ENCODE measurements at places on chromosomes 12 and 14.

DNA sequence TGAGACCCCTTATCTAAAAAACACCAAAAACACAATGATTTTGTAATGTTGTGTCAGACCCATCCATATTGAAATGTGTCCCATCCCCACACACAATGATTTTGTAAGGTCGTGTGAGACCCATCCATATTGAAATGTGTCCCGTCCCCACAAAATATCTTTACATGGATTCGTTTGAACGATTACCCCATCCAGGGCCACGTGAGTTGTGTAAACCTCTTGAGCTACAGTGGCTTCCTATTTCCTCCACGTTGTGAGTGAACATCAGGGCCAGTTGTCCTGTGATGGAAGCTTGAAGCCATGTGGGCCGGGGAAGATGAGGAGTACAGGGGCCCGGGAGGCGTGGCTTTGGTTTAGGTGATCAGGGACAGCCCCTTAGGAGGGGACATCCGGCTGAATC, 27.0 kb upstream of the ULK1 start:
- DNase-seq, result no peak

DNA sequence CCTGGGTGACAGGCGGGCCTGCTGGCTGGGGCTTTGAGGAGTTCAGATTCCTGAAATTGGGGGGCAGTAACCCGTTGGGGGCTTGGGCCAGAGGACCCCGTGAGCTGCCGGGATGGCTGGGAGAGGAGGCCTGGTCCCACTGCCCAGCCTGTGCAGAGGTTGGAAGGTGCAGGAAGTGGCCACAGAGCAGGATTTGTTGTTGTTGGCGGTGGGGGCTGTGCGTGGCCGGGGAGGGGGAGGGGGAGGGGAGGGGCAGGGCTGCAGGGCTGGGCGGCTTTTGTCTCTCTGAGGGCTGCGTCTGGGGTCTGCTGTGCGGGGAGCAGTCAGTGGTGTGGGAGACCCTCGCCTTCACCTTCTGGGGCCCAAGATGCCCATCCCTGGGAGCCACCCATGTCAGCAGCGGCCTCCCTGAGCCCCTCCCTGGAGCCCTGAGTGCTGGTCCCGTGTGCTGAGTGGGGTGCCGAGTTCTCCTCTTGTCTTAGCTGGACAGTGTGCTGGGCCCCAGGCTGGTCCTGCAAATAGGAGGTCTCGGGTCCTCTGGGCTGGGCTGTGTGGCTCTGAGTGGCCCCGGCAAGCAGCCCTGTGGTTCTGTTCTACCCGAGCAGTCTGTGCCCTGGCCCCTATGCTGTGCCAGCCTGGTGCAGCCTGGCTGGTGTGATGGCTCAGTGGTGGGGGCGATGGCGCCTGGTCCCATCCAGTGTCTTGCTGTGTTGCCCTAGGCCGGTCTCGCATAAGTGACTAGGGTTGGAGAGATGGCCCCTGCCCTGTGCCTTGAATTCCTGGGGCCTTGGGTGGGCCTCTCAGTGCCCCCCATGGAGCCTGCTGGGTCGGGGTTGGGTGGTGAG, 10.3 kb downstream of the KIF26A start:
- no peak for DNase-seq

- DNase-seq, result peak; percentile 67
Observed at GRCh38 chr14:25833341-25834126, 764.3 kb downstream of the NOVA1 start.

DNA sequence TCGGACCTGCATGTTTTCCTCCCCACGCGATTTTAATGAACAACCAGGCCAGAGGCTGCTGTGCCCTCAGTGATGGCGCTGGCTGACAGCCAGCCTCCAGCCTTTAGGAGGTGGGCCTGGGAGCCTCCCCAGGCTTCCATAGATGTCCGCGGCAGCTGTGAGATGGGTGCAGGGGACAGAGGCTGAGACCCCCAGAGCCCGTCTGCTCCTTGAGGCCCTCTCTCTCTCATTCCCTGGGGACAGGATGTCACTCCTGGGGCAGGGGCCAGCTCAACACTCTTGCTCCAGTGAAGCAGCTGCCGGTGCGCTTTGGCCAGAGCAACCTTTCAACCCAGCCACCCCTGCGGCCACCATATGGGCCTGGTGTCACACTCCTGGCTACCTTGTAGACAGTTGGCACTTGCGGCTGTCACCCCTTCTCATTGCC, 24.8 kb downstream of the MVK start:
- no peak for DNase-seq

DNA sequence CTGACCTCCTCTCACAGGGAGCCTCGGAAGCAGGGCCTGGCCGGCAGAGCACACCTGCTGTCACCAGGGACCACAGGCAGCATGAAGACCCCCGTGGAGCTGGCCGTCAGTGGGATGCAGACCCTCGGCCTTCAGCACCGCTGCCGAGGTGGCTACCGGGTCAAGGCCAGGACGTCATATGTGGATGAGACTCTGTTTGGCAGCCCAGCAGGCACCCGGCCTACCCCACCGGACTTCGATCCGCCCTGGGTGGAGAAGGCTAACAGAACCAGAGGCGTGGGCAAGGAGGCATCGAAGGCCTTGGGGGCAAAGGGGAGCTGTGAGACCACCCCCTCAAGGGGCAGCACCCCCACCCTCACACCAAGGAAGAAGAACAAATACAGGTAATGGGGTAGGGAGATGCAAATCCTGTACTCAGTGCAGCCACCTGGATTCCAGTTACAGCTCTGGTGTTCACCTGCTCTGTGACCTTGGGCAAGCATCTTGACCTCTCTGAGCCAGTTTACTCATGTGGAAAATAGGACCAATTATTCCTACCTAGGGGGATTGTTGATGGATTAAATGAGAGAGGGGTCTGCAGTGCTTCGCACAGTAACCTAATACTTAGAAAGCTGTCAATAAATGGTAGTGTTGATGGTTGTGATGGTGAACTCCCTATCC, 1.3 kb downstream of the RITA1 start:
- no peak for DNase-seq

DNA sequence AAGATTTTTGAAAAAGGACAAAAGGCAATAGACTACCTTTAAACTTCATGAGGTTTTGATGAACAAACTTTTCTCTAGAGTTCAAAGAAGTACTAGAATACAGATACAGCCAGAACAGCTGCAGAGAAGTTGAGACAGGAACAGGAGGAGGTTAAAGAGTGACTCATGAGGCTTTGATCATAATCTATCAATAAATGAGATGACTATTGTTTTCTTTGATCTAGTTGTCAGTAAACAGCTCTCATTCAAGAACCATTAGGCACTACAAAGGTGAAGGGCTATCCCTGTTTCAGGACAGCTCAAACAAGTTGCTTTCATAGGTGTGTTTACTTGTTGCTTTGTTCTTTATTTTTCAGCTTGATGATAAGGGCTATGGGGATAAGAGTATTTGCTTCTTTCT, 2.4 kb downstream of the WASHC3 start:
- no peak for DNase-seq

DNA sequence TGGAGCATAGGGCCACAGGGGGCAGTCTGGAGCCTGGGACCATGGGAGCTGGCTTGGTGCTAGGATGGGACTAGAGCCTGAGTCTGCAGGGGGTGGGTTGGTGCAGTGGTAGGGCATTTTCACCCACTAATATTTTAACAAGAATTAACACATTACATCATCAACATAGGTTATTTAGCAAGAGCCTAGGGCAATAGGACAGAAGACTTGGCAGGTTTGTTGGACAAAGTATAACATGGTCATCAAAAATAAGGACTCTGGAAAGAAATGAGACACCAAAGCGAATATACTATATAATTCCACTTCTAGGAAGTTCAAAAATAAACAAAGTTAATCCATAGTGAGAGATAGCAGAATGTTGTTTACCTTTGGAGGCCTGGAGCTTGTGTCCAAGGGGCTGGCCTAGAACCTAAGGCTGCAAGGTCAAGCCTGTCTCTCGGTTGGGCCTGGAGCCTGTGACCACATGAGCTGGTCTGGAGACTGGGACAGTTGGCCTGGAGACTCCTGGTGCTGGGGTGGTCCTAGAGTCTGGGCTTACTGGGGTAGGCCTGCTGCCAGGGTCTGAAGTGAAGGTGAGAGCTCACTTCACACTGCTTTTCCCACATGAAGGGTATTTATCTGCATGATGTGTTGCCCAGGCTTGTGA, 28.1 kb upstream of the CNOT2 start:
- no peak for DNase-seq

- DNase-seq, result no peak
Observed at GRCh38 chr14:85529803-85530574, at the start of gene FLRT2. TSS of gene FLRT2 (plus strand) at chr14:85530144. CDS start at chr14:85621515, 91,371 bp downstream.

DNA sequence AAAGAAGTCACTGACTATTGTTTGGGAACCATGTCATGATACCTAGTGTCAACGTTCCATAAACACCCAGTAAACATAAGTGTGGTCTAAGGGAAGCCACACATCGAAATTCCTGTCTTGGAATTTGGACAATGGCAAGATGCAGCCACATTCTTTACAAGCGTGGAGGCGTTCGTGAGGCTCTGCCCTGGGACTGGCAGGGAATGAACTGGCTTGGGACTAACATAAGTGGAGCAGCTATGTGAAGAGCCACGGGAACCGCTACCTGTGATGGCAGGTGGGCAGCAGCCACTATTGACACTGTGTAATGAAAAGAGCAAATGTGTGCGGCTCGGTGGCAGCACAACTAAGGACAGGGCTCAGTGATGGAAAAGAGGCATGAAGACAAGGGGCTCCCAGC, 10.0 kb upstream of the NRIP2 start:
- DNase-seq, result no peak

DNA sequence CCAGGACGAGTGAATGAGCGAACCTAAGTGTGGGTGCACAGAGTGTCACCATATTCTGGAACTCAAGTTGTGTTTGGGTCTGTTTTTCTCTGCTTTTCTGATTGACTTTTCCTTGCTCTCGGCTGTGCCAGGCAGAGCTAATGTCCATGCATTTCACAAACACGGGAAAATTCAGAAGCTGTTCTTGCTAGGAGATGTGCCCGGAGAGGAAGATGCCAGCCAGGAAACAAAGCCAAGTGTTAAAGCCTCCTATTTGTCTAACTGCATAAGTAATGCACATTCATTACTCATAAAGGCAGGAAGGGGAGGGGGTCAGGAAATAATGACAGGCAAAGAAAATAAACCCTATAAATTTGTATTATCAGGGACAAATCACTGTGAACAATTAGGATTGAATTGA, 250.4 kb upstream of the SFSWAP start:
- no peak for DNase-seq

DNA sequence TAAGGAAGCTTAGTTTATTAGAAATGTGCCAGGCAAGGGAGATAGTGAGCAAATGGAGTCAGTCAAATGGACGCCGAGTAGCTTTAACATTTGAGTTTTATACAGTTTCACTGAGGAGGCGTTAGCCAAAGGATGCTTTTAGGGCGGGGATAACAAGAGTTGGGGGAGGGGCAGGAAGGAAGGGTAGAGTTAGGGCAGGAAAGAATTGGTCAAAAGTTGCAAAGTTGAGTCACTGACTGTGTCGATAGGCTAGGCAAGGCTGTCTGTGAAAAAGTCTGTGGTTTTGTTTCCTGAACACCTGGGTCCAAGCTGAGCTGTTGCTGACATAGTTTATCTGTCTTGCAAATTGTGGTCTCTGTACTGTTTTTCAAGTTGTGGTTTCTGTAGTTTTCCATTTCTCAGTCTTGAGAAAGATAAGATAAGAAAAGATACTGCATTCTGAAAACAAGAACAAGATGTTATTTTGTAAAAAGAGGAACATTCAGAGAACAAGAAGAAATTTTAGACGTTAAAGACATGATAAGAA, 62.6 kb upstream of the RESF1 start:
- no peak for DNase-seq

DNA sequence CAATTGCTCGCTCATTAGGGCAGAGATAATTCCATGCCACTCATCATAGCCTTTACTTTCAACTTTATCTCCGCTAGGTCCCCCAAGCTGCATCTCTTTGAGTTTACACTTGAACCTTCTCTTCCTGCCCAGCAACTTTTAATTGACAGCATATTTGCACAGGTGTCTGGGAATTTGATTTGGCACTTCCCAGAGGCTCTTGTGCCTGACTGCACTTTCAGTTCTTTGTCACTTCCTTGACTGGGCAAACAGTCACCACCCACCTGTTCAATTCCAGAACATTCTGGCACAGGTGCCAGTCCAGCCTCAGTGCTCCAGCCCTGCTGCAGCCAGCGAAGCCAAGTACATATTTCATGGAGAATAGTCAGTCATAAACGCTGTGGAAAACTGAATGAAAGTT, 110.1 kb upstream of the LRIG3 start:
- no peak for DNase-seq

GRCh38 chr12:127343940-127344339, 923.0 kb upstream of the TMEM132C start:
- no peak for DNase-seq

GRCh38 chr14:98766818-98767217, 505.2 kb downstream of the BCL11B start:
- no peak for DNase-seq

DNA sequence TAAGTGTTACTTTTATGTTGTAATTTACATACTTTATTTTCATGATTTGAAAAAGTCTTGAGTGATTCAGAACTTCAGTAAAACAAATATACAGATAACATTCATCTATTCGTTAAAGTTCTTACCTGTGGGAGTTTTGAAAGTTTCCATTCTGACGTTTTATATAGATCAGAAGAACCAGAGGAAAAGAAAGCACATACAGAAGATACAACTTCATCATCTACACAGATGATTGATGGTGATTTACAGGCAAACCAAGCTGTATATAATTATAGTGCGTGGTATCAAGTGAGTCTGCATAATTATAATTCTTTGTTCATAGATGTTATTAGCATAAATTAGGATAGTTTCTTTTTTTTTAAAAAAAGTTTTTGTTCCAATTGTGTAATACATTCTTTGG, 20.0 kb downstream of the FKBP3 start:
- DNase-seq, result no peak

DNA sequence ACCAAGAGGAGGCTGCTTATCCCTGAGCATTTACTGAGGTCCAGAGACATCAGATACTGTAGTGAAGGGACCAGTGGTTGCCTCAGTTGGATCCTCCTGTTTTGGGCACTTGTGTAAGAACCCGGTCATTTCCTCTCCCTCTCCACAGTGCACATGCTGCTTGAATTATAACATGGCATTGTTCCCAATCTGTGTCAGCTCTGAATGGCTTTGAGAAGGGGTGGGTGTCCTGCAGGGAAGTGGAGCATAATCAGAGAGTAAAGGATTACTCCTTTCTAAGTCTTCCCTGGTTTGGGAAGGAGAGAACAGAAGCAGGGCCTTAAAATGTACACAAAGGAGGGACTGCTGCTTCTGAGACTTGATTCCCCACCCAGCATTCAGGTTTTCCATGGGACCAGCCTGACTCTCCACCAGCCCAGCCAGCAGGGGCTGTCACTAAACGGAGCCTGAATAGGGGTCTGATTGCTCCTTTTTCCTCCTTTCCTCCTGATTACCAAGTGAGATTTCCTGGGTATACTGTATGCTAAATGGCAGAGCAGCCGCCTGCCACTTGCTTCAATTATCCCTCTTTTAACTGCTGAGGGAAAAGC, 78.4 kb downstream of the NRXN3 start:
- DNase-seq, result no peak

- DNase-seq, result no peak
Observed at GRCh38 chr14:55129086-55129427, at the start of gene LGALS3. TSS of gene LGALS3 (plus strand) at chr14:55129252. CDS start at chr14:55137374, 8,122 bp downstream.

DNA sequence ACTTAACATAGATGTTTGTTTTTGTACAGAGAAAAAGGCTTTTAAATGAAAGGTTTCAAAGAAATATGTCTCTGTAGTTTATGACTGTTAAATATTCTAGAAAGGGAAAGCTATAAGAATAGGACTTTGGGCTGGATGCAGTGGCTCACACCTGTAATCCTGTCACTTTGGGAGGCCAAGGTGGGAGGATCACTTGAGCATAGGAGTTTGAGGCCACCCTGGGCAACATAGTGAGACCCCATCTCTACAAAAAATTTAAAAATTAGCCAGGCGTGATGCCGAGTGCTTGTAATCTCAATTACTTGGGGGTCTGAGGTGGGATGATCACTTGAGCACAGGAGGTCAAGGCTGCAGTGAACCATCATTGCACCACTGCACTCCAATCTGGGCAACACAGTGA, 11.4 kb downstream of the GPX2 start:
- no peak for DNase-seq

- no peak for DNase-seq
Observed at GRCh38 chr14:95523815-95524448, 7.5 kb upstream of the SYNE3 start.

All from NCI-H1694 treated with DMSO at 0.1 percent for 48 hours (cell line).